ENCODE measurements at places on chromosomes 1 and 21. TPM values are rescaled to one million over a fixed set of nuclear protein-coding genes. Genes with fewer than 3 reads are reported as not detected.

FYB2 gene
- total RNA-seq: 0.36 TPM

WDR64 gene
- not detected for total RNA-seq

NUAK2 gene
- total RNA-seq: 28.3 TPM

TMEM201 gene
- 7.7 TPM for total RNA-seq

ATG4C gene
- 4.5 TPM for total RNA-seq

TFF2 gene
- not detected for total RNA-seq

CASQ2 gene
- total RNA-seq: 0.92 TPM

MPL gene
- 0.48 TPM for total RNA-seq

SLAMF8 gene
- 0.80 TPM for total RNA-seq

PGLYRP4 gene
- 14.5 TPM for total RNA-seq

CFAP107 gene
- not detected for total RNA-seq

CCDC28B gene
- 1.1 TPM for total RNA-seq

DNA sequence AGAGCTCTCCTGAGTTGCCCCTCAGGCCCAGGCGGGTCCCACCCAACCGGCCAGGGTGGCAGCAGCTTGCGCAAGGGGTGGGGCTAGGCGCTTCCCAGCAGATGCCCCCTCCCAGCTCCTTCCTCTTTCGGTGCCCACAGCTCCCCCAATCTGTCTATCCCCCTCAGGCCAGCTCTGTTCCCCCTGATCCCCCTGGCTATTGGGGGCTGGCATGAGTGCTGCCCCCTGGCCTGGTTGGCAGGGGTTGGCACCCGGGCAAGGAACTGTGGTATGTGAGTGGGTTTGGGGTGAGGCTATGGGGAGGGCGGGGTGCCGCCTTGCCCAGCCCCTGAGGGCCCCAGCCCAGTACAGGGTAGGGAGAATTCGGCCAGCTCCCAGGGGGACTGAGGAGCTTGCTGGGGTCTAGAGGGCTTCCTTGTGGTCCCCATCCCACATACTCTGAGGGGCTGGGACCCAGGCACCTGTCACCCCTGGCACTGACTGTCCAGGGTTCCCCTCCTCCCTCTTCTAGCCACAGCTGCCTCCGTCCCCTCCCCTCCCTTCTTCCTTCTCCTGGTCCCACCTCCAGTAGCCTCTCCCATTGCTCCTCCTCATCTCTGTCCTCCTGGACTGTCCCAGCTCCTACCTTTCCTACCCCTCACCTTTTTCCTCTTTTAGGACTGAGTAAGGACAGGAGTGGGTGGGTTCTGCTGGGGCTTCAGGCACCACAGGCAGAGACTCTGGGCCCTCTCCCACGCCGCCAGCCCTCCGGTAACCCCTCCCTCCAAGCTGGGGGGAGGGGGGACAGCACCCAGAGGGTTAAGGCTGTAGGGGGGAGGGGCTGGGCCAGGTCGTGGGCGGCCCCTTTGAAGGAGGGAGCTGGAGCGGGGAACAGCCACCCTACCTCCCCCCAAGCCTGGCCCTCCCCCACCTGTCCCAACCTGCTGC is 5.7 kb downstream of the ZBTB7B start:
- peak; percentile 27 for ATAC-seq

DNA sequence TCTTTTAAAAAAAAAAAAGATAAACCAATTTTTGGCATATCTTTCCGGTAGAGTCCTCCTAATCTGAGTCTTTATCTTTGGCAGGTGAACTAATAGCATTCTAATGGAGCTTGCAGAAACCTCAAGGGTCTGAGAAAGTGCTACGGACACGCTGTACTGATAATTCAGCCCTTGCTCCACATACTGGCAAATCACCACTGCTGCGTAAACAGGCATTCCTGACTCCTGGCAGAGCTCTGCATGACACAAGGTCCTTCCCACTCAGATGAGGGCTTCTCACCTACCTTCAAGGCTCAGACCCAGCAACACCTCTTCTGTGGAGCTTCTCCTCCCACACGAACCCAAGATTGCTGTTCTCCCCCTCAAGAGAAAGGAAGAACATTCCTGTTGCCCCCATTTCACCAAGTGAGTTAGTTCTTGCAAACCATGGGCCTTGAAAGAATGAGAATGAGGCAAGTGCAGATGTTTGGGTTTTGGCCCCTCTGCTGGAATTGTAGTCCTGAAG is 48.0 kb downstream of the LYST start:
- ATAC-seq: no peak

- no peak for ATAC-seq
Observed at GRCh38 chr1:232628335-232629249, 1.3 kb downstream of the SIPA1L2 start.

DNA sequence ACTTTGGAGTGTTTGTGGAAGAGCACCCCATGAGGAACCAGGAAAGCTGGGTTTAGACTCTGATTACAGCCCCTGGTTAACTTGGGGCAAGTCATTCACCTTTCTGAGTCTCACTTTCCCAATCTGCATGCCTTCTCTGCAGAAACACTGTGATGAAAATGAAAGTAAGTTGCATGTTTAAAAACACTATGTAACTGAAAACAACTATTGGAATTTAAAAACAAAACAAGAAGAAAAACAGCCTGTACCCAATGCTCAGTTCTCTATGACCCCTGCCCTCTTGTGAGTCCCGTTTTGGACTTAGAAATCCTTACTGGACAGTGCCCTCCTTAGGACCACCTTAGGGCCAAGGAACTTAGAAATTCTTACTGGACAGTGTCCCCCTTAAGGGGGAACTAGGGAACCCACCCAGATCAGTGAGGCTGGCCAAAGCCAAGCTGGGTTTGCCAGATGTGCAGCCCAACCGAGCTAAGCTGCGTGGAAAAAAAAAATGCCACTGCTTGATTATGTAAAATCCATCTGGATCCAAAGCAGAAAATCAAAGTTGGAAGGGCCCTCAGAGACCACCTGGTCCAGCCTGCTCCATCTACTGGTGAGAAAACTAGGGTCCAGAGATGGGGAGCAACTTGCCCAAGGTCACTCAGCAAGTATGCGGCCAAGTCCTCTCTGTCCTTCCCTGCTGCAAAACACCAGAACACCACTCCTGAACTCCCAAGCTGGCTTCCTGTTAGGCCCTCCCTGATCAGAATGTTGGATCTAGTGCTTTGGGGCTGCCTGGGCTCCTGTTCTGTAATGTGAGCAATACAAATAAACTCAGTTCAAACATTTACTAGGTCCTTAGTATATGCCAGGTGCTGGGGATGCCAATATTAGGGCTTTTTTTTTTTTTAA is 77.7 kb downstream of the MRPL37 start:
- no peak for ATAC-seq

GRCh38 chr1:53658489-53659230 is 80.3 kb downstream of the GLIS1 start:
- no peak for ATAC-seq

DNA sequence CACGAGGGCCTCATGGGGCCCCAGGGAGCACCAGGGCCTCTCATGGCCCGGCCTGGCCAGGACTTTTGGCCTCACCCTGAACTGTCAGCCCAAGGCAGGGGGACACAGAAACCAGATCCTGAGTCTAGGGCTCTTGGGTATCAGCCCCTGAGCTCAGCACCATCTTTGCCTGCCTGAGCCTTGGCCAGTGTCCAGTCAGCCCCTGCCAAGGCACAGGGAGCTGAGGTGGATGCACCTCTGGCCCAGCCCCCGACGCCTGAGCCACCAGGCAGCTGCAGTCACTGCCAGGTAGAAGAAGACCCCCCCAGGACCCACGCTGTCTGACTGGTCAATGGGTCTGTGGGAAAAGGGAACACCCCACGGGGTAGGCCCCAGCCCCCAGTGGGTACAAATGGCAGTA is 25.3 kb downstream of the CDCA8 start:
- no peak for ATAC-seq

GRCh38 chr1:170721621-170722020 is 57.7 kb downstream of the PRRX1 start:
- ATAC-seq: no peak

- ATAC-seq: no peak
Observed at GRCh38 chr1:7435276-7436055, 335.6 kb upstream of the VAMP3 start.

DNA sequence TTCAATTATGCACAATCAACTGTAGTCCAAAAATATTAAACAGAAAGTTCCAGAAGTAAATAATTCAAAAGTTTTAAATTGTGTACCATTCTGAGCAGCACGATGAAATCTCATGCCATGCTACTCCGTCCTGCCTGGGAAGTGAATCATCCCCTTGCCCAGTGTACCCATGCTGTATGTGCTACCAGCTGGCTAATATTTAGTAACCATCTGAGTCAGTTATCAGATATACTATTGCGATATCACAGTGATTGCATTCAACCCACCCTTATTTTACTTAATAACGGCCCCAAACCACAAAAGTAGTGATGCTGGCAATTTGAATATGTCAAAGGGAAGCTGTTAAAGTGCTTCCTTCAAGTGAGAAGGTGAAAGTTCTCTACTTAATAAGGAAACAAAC is 56.2 kb downstream of the EVI5 start:
- no peak for ATAC-seq

DNA sequence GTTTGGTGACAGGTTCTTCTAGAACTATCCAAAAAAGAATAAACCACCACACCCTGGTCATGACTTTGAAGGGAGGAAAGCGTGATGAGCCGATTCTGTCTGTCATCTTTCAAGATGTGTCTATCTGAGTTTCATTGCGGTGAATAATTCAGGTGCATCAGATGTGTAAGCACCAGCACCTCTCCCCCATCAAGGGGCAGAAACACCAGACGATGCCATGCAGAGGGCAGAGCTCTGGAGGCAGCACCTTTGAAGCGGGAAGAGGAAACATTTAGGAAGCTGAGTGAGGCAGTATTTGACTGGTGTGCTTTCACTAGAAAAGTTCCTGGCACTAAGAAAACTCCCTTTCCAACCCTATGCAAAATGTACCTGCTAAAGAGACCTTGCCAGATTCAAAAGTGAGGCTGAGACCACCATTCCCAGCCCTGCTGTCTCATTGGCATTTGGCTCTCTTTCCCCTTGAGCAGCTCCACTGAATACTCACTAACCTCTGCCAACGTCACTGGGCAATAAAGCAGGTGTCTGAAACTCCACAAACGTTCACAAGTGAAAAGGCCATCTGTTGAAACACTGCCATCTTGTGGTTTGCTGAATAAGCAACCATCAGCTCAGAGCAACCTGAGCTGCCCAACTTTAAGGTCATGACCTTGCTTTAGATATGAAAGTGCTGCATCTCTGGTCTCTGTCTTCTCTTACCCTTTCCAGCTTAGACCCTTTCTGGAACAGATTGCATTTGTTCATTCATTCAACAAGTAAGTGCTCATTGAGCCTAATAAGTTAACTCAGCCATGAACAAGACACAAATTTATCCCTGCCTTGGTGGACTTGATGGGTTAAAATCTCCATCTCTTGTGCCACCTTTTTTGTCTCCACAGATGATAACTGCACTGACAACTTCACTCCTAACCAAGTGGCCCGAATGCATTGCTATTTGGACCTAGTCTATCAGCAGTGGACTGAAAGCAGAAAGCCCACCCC is 228.6 kb downstream of the PAPPA2 start:
- ATAC-seq: peak; percentile 51

Measured in esophagus mucosa (tissue), 1 donor.